Activated T-helper 1 cell treated with anti-CD3 and anti-CD28 coated beads, Interleukin-2, amount 50 U/mL, for 16 hours (primary cell): ENCODE measurements at places on chromosomes 6 and 20.

DNA sequence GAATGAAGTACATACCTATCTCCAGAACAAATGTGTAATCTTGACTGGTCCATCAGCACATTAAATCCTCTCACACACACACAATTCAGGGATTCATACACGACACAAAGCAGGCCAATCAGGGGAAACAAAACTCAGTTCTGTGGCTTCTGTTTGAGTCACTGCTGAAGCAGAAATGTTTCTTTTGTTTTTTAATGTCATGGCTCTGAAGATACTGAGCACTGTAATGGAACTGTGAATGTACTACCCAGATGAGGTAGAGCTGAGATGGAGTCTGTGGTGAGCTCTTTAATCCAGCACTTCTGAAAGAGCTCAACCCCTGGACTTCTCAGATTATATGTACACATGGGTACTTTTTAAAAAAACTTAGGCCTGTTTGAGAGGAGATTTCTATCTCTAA is 116.4 kb downstream of the THEMIS start:
- DNase-seq = no peak

- DNase-seq = no peak
Observed at GRCh38 chr20:63662813-63663189, 4.7 kb downstream of the RTEL1 start.

GRCh38 chr6:38671885-38672467 is 31.0 kb downstream of the GLO1 start:
- no peak for DNase-seq

GRCh38 chr6:3456898-3457709 is at the start of gene SLC22A23:
TSS of gene SLC22A23 (minus strand) at chr6:3457050. CDS start at chr6:3456559, 491 bp downstream.
- DNase-seq = peak; percentile 59

- DNase-seq = no peak
Observed at GRCh38 chr6:44800171-44800783, 412.8 kb downstream of the CDC5L start.

DNA sequence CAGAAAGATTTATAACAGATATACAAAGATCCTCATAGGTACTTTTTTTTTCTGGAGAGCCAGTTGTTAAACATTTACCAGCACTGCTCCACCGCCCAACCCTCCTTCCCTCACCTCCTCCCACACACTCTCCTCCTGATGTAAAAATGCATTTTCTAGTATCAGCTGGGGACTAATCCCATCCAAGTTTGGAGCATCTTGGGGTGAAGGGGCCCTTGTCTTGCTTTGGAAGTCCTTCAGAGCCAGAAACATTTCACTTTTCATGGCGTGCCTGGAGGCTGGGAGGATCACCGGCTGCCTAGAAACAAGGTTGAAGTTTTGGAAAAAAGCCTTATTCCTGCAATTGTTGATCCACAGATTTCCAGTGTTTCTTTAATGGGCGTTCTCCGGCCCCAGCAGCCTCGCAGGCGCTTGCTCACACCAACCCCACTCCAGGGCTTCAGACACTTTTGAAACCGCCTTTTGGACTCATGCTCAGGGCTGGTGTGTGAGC is 165.1 kb upstream of the AFDN start:
- no peak for DNase-seq

- DNase-seq = no peak
Observed at GRCh38 chr6:157108923-157109322, 214.4 kb downstream of the TMEM242 start.

DNA sequence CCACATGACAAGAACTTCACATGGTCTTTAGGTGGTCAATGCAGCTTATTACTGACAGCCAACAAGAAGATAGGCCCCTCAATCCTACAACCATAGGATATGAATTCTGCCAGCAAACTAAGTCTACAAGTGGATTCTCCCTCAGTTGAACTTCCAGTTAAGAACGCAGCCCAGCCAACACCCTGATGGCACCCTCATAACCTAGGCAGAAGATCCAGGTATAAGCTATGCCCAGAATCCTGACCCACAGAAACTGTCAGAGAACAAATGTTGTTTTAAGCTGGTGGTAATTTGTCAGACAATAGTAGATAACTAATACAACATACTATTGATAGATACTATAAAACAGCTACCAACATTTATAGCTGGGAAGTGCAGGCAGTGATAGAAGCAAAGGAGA is 38.8 kb downstream of the ATG5 start:
- DNase-seq = no peak

DNA sequence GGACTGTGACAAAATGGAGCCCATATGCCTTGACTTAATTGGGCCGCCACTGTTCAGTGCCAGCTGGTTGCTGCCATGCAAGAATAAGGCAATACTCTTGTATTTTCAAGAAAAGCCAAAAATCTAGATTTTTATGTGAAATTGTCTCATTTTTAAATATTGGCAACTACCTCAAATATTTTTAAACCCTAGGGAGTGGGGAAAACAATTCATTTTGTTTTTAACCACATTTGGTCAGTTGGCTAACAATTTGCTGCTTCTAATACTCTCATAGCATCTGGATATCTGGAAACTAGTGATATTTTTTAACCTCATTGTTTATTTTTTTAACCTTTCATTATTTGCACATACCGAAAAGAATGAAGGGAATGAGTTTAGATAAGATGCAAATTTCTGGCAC is 91.0 kb downstream of the EYA2 start:
- no peak for DNase-seq

- DNase-seq = no peak
Observed at GRCh38 chr6:31114541-31114878, at the start of gene PSORS1C1. TSS of gene PSORS1C1 (plus strand) at chr6:31114800. CDS start at chr6:31129633, 14,833 bp downstream.
